ENCODE measurements at places on chromosomes 11 and 22.

GRCh38 chr22:22816766-22817410 is 70.7 kb upstream of the IGLL5 start:
- peak; percentile 16 for DNase-seq

GRCh38 chr11:34583818-34584217 is 37.1 kb upstream of the EHF start:
- no peak for DNase-seq

DNA sequence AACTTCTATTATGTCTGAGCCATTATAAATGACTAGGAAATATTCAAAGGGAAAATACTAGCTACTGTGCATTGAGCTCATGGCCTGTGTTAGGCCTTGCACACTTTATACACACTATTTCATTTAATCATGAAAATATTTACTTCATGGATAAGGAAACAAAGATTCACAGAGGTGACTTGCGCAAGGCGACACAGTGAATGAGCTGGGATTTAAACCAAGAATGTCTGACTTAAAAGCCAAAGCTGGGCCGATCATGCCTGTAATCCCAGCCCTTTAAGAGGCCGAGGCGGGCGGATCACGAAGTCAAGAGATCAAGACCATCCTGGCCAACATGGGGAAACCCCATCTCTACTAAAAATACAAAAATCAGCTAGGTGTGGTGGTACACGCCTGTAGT is 231.5 kb downstream of the MIAT start:
- no peak for DNase-seq

DNA sequence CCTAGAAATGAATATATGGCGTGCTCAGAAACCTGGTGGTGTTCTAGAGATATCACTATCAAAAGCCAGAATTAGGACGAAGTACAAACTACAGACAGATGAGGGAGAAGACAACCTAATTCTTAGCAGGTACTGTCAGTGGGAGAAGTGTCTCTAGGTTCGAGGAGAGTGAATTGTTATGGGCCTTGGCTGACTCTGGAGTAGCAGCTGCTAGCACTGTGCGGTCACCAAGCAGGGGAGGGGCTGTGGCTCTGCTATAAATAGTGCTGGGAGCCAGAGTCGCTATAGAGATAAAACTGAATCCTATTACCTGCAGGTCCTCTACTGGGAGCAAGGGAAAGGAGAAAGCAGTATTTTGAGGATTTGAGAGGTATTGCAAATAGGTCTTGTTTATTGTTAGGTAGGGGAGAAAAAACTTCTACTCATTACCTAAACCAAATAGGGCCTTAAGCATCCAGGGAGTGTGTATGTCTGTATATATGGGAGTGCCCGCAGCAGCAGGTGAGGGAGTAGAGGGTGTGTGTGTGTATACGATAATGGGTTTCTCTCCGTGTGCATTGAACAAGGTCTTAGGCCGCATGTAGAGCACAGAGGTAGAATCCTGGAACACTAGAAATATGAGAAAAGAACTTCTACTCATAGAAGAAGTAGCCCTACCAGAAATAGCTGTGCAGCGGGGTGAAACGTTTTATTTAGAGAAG is 2.2 kb downstream of the MADD start:
- peak; percentile 6 for DNase-seq

DNA sequence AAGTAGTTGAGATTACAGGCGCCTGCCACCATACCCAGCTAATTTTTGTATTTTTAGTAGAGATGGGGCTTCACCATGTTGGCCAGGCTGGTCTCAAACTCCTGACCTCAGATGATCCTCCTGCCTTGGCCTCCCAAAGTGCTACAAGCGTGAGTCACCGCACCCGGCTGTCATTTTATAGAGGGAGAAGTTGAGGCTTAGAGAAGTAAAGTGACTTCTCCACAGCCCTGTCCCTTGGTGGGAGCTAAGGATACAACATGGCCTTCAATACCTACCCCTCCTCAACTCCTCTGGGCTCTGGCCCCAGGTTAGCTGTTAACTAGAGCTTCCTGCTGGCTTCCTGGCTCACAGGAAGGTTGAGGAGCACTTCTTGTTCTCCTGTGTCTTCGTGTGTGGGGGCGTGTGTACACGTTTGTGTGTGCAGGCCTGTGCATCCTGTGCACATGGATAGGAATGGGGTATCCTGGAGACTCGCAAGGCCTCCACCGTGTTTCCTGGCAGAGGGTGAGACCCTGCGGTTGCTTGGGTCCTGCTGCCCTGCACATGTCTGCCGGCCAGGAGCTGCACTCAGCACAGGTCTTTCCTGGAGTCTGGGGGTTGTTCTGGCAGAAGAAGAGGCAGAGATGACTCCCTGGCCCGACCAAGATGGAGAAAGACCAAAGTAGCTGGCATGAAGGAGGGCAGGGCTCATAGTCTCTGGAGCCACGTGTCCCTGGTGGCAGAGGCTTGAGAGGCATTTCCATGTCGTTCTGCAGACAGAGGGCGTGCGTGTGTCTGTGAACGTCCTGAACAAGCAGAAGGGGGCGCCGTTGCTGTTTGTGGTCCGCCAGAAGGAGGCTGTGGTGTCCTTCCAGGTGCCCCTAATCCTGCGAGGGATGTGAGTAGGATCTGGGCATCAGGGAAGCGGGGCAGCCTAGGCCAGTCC is 2.4 kb downstream of the SIDT2 start:
- DNase-seq: peak; percentile 47

DNA sequence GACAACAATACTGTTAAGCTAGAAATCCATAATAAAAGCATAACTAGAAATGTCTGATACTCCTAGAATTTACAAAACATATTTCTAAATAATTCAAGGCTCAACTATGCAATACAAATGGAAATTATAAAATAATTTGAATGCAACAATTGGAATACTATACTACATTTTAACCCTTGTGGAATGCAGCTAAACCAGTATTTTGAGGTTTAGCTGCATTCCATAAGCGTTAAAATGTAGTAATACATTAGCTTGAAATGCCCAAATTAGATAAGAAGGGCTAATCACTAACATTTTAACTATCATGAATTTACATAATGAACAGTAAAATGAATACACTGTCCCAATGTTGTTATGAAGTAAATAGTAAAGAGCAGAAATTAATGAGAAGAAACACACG is 617.2 kb upstream of the CHORDC1 start:
- DNase-seq: no peak

DNA sequence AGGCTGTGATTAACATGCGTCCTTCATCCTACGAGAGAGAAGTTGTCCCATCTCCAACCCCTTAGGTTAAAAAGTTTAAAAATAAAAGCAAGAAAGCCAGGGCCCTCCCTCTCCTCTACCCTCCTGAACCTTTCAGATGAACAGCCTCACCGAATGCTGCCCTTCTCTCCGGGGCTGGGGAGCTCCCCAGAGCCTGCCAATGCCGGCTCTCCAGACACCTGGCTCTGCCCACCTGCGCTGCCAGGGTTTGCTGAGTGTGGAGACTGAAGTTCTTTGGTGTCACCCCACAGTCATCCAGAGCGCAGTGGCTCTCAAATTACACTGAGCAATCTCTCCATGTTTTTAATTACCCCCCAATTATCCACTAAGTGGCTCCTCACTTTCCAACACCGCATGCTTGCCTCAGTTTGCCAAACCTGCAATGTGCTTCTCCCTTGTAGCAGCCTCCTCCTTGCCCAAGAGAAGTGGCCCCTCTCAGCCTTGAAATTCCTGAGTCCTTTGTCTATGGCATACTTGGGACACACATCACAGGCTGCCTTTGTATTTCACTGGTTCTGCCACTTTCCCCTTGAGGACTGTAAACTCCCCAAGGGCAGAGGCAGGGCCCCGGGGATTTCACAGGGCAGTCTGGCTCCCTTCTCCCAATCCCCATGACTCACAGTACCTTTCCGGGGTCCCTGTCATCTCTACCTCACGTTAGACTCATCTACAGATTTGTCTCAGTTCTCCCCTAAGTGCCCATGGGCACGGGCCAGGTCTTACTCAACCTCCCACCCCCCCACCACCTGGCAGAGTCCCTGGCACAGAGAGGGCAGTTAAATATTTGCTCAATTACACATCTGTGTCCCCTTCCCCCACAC is 2.0 kb downstream of the MYH9 start:
- DNase-seq: peak; percentile 40

- no peak for DNase-seq
Measured at GRCh38 chr11:96095884-96096303, 172.0 kb upstream of the MTMR2 start.

DNA sequence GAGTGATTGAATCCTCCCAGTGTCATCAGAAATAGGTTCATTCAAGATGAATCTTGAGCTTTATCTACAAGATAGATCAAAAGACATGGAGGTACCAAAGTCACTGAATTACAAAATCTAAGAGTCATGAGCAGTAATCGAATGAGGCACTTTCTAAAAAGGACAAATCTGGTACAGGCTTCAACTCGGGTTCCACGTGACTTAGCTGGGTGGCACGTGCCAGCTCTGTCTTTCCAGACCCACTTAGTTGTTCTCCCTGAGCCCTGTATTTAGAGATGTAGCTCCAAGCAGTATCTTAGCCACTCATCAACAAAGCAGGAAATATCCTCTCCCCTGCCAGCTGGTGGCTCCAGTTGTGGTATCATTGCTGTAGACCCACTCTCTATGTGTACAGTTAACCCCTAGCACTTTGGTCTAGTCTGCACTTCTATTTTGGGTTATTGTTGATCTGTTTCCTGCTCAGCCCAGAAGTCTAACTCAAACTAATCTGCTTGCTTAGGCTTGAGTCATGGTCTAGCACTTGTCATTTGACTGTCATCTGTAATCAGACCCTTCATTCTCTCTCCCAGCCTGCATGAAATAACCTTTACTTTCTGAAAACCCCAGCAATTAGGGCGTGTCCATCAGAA is 528.7 kb downstream of the ETS1 start:
- no peak for DNase-seq

DNA sequence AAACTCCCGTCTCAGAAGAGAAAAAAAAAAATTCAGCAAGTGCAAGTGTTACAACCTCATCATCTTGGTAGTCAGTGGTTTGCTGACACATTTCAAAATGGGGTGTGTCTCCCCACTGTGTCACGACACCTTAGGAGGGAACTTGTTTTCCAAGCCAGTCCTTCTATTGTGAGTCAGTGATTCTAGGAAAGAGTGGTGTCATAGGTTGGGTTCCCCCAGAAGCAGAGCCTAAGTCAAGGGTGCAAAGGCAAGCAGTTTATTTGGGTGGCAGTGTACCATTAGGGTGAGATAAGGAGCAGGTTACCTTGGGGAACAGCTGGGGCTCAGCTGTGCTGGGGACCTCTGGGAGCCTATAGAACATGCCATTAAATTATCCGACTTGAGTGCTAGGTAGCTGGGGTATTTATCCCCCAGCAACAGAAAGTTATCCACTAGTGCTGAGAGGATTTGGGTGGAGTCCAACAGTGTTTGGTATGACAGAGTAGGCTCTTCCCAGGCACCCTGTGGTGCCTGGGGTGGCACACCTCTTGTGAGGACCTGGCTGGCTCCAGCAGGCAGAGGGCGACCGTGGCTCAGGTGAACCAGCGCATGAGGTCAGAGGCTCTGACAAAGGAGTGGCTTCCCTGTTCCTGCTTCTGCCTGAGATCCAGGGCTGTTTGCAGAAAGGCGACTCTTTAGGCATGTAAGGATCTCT is 41.7 kb downstream of the KIAA1671 start:
- DNase-seq: peak; percentile 75

DNA sequence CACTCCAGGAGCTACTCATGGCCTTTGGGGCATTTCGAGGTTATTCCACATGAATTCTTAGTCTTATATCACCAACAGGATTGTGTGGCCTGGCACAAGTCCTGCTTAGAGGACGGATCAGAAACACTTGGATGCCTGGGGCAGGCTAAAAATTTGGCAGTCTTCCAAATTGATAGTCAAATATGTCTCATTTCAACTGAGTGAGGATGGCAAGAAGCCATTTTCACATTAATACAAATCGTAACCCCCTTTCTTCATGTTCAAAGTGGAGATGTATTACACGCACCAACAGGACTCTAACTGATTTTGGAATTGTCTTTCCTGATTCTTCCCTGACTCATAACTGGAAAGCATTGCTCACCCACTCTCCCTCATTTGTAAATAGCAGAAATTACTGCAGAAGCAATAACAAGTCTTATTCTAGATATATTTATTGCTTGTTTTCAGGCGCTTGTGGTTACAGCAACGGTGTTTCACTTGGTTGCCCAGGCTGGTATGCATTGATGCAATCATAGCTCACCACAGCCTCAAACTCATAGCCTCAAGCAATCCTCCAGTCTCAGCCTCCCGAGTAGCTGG is 10.3 kb upstream of the CCDC86 start:
- no peak for DNase-seq

GRCh38 chr11:105244160-105244825 is 104.7 kb upstream of the CARD18 start:
- no peak for DNase-seq

DNA sequence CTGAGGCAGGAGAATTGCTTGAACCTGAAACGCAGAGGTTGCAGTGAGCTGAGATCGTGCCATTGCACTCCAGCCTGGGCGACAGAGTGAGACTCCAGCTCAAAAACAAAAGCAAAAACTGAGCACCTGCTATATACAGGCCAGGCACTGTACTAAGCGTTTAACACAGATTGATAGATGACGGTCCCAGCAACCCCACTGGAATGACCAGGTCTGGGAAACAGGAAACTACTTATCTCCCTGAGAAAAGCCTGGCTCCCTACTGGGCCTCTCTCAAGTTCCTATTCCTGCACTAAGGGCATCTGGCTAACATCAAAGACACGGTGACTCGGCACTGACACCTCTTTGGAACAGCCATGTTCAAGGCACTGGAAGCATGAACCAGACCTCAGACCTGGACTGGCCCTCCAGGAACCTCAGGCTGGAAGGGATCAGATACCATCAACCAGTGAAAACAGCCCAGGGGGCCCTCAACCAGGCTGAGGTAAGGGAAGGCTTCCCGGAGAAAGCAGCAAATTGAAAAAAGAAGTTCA is 16.6 kb downstream of the ARAP1 start:
- DNase-seq: no peak

DNA sequence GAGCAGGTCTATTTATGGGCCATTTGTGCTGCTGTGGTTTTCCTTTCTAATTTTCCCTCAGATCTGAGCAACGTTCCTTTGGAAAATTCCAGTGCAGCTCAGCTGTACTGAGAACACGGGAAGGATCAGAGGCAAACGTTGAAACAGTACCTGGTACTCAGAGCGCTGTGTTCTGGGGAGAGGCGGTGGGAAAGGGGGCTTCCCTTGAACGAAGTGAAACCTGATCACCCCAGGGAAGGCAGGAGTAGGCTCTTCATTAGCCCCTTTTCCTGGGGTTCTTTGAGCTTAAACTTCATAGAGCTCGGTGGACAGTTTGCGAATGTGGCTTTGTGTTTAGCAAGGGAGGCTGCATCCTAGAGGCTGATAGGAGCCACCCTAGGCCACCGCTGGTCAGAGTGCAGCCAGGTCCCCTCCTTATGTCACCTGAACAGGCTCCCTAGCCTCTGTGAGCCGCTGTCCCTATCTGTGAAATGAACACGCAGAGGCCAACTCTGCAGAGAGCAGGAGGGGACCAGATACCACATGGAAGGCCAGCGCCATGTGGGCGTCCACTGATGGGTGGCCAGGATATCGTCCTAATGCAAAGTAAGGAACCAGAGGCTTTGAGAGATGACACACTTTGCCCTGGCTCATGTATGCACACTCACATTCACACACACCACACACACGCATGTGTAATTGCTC is 1464.8 kb downstream of the BRD1 start:
- no peak for DNase-seq

- no peak for DNase-seq
Measured at GRCh38 chr11:130700092-130700491, 216.2 kb downstream of the SNX19 start.
